Stimulated activated CD4-positive, alpha-beta T cell treated with anti-CD3 and anti-CD28 coated beads, TNF-alpha, amount 100 ng/mL, for 1 hour (primary cell): ENCODE measurements at places on chromosomes 3 and 15.

DNA sequence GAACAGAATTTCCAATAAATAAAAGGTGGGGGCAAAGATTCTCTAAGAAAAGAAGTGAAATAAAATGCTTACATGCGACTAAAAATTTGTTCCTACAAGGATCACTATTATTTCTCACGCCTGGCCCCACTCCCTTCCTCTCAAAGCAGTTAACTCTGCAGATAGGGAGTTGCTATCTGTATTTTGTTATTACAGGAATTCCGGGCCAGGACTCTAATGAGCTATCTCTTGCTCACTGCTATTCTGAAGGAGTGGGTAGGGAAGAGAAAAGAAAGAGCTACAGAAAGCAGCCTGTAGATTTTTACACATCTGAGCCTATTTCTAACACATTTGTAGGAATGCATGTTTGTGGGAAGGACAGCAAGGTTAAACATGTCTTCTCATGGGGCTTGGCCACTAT is 140.4 kb downstream of the PCCB start:
- DNase-seq, result no peak

DNA sequence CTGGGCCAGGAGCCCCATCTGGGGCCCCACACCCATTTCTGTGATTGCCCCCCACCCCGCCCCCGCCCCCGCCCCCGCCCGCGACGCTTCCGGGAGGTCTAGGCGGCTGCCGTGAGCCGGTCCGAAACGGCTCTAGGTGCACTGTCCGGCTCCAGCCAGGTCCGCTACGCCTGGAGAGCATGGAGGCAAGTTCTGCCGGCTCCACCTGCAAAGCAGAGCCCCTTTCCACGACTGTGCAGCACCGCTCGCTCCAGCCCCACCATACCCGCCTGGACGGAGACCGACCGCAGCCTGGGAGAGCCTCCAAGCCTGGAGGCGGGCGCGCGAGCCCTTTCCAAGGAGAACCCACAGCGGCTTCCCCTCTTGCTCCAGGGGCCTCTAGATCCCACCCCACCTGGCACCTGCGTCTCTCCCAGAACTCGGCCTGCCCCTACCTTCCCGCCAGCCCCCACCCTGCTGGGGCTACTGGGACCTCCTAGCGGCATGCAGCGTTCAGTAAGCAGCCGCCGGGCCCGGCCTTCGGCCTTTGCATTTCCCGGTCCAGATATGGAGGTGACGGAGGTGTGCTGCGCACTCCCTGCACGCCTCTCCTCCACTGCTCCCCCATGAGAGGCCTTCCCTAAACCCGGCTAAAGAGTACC is 66.2 kb downstream of the KLF13 start:
- no peak for DNase-seq

DNA sequence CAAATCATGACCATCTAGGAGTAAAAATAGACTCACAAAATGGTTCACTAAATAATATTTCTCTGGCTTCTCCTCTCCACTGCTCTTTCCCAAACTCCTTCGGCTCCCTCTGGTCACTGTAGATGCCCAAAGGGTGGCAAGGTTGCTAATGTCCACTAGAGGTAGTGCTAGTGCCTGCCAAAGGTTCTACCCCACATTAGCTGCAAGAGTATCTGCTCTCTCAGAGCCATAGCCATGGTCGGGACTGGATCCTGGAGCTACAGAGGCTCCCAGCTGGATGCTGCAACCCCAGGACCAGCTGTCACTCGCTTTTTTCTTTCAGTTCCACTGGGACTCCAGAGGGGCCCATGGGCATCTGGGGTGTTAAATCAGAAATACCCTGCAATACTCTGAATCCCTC is 8.5 kb downstream of the HTR3D start:
- no peak for DNase-seq

DNA sequence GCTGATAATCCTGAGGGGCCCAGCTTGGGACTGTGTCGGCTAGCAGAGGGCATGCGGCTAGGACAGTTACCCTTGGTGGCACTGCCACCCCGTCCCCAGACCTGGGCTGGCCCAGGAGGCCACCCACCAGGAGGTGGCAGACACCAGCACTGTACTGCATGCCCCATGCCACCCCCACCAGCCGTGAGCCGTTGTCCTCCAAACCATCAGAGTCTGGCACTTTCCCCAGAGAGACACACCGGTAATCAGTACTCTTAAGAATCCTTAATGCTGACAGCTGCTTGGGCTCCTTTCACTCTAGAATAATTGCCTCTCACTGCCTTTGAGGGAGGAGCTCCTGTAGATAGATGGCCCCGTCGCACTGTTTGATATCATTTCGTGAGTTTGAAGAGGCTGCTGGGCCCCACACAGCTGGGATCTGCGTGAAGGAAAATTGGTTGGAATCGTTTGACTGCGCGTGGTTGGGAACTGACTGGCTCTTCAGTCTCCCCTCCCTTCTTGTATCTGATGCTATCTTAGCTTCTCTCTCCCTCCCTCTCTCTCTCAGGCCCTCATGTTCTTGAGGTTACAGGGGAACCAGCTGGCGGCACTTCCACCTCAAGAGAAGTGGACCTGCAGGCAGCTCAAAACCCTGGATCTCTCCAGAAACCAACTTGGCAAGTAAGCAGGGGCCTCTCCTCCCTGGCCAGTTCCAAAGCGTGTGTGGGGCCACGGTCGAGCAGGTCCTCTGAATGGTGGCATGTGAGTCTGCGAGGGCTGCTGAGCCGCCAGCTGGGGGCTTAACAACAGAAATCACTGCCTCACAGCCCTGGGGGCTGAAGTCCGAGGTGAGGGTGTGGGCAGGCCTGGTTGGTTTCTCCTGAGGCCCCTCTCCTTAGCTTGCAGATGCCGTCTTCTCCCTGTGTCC is 94.9 kb downstream of the LRRK1 start:
- no peak for DNase-seq

DNA sequence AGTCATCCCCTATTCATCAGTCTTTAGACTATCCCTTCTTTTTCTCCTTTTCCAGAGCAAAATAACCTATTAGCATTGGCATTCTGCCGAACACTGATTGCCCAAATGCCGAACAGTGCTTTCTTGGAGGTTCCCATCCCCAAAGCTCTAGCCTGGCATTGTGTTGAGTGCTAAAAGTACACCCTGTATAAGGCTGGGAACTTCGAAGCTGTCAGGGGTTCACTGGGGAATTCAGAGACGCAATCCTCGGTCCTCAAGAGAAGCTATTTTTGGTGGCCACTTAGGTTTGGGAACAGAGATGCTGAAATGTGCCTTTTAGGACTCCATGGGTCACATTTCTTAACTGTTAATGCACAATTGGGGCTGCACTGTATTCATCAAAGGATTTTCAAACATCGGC is 8.4 kb downstream of the FRMD5 start:
- DNase-seq, result no peak

DNA sequence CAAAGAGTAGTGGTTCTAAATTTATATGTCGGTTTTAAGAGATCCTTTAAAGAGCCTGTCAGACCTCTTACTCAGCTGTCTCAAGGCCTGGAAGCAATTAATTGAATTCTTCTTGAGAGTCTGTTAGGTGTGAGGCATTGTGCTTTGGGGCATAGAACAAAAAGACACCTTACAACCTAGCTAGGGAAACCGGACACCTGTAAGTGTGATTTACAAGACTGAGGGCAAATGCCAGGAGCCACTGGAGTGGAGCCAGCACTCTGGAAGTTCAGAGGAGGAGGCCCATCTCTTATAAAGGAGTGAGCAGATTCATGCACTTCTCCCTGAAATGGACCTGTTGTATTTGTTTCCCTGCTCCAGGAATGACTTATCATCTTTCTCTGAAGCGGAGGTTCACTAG is 97.7 kb upstream of the NUDT16 start:
- DNase-seq, result no peak

- no peak for DNase-seq
Measured at GRCh38 chr3:27428446-27428845, 55.7 kb downstream of the SLC4A7 start.

DNA sequence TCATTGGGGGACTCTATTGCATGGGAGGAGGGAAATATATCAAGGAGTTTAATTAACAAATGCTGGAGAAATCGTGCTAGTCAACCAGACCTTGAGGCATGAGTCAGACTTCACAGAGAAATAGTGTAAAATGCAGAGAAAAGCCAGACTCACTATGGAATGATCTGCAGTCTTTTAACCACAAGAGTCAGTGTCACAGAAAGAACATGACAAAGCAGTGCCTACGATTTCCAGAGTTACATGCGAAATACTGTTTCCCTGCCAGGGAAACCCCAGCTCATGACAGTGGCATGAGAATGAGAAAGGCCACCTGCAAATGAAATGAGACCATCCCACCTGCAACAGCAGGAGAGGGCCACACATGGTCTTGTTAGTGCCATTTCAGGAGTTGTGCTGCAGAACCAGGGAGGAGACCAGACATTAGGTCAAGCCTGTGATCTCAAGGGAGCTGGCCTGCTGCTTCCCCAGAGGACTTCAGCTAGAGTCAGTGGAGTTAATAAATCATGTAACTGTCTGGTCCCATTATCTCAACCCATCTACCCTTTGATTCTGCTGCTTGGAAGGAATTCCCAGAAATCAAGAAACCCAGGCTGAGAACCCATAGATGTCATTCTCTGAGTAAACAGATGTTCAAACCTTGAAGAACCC is 79.0 kb downstream of the ERC2 start:
- no peak for DNase-seq

DNA sequence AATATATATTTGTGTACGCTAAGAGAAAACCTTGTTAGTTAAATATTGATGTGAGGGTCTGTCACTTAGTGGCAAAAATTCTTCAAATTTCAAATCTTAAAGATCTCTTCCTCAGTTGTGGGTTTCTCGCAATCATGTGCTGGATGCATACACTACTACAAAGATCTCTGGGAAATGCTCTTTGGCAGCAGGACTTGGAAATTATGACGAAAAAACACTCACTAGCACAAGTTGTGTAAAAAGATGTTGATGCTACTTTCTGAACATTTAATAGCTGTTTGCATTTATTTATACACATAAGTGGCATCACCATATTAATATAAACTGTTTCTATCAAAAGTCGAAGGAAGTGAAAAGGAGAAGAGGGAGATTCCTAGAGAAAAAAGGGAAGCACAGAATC is 10.8 kb upstream of the NANOGP8 start:
- DNase-seq, result no peak

DNA sequence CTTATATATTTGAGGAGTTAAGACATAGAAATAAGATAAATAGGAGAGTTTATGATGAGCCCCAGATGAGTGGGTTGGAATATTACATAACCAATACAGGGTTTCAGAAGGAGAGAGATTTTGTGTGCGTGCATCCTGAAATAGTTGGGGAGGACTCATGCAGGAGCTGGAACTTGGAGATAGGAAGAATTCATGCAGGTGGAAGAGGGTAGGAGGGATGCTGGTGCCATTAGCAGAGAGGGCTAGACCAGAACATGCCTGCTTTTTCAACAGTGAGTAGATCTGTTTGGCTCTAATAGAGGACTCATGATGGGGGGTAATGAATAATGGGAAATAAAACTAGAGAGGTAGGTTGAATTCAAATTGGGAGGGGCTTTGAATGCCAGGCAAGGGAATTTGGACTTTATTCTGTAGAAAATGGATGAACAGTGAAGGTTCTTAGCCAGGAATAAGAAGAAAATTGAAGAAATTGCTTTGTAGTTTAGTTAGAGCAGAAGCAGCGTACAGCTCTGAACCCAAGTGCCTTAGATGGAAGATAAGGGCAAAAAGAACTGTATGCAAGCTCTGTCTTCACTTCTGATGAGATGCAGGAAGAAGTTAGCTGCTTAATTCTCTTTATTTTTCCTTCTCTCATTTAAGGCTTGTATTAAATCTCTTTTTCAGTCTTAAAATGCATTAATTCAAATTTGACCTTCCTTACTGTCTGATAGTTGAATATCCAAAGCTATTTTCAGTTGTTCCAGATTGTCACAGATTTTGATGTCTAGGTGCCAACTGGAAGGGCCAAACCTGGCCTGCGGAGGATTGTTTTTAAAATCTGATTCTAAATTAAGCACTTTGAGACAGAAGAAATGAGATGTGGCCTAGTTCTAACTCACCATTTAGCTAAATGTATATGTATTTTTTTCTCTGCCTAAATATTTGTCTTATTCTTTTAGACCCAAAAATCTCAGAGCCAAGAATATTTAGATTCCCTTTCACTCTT is 86.3 kb downstream of the PPM1L start:
- DNase-seq, result no peak

DNA sequence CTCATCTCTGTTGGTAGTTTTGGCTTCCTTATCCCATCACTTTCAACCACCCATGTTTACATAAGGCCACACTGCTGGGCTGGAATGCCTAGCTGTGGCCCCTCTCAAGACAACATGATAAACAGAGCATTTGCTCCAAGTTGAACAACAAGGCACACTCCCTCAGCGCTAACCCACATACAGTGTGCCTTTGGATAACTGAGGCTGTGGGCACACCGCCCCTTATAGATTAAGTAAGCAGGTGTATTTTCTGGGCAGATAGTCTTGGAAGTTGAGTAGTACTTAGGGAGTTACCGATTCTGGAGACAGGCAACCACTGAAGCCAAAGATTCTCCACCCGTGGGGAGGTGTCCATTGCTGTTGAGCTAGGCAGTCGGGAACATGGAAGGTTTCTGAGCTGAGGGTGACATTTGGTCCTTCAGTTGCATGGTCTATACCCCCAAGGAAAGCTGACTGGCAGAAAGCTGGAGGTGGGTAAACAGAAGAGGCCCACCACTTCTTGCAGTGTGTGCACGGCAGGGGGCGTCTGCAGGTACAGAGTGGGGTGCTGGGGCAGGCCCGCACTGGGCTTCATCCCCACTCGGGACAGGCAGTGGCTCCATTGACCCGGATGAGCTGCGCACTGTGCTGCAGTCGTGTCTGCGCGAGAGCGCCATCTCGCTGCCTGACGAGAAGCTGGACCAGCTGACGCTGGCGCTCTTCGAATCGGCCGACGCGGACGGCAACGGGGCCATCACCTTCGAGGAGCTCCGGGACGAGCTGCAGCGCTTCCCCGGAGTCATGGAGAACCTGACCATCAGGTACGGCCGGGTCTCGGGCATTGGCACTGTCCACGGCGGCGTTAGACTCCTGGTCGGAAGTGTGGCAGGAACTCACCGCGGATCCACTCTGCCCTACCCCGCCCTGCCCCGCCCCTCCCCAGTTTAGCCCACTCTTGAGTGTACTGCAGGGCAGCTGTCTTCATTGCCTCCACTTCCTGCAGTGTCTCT is 16.8 kb downstream of the NOX5 start:
- DNase-seq, result no peak

- DNase-seq, result peak; percentile 52
Measured at GRCh38 chr3:46705022-46705530, 3.9 kb downstream of the TMIE start.

GRCh38 chr3:194078045-194078821 is 57.7 kb upstream of the HES1 start:
- no peak for DNase-seq
